ENCODE measurements at places on chromosomes 13 and 19.

- no peak for DNase-seq
Measured at GRCh38 chr19:47514151-47514868, 553 bp downstream of the NAPA start.

GRCh38 chr19:49436381-49437017 lies 4.8 kb downstream of the SLC17A7 start:
- no peak for DNase-seq

DNA sequence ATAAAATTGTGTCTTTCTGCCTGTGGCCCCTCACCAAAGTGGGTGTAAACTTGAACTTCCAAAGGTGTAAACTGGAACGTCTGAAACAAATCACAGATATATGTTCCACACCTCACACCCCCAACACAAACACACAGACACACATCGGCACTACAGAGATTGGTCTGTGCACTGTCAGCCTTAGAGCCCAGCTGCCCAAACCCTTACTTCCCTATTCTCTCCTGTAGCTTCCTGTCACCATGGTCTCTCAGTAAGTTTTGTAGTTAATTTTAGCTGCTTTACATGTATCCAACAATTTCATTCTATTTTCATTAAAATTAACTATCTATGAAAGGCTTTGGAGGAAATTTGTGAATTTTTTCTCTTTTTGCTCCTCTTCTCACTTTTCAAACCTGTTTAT lies 5.4 kb downstream of the TM9SF2 start:
- DNase-seq: no peak

DNA sequence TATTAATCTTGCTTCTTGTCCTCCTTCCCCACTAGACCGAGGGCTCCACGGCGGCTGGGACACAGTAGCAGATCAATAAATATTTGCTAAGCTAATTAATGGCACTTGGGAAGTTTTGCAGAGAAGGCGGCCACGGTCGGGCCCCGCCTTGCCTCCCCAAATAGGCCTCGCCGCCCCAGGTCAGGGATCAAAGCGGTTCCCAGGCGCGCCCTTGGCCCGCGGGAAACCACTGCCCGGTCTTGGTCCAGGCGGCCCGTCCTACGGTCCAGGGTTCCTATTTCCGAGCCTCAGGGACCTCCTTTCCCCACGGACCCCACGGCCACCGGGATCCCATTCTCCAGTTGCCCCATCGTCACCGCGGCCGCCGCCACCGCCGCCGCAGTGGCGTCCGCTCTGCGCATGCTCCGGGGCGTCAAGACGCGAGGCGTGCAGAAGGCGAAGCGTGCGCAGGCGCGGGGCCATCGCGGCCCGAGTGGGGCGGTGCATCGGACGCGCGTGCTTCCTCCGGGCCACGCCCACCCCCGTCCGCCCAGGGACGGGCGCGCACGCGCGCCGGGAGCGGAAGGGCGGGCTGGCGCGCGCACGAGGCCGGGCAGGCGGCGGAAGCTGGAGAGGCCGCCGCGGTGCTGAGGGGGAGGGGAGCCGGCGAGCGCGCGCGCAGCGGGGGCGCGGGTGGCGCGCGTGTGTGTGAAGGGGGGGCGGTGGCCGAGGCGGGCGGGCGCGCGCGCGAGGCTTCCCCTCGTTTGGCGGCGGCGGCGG lies at the start of gene SMARCA4:
SMARCA4 (plus strand) TSS at position 717 of the 759 bp plus-strand sequence. CDS start 23,122 bp downstream, outside the sequence.
- peak; percentile 41 for DNase-seq

GRCh38 chr13:99800951-99801350 lies 170.6 kb downstream of the ZIC5 start:
- DNase-seq: no peak

DNA sequence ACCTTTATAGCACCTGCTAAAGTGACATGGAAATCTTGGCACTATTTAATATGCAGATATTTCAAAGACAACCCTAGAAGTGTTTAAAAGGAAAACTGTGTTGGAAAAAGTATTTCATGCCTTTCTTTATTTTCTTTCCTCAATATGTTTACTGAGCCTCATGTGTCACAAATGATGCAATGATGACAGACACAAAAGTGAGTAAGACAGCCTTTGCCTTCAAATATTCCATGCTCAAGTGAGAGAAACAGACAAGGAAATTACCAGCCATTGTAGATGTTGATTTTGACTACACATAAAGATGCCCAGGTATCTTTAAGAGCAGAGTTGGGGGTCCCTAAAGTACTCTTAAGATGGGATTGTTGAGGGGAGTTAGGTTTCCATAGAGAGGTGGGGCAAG lies 48.0 kb upstream of the TPP2 start:
- no peak for DNase-seq

DNA sequence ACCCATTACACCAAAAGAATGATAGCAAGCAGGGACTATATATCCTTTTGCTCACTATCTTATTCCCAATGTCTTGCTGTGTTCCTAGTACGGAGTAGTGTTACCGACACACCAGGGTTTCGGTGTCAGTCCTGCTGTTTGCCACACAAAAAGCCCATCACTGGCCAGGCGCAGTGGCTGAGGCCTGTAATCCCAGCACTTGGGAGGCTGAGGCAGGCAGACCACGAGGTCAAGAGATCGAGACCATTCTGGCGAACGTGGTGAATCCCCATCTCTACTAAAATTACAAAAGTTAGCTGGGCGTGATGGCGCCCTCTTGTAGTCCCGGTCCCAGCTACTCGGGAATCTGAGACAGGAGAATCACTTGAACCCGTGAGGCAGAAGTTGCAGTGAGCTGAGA lies 1467.3 kb upstream of the MIR17HG start:
- DNase-seq: no peak

DNA sequence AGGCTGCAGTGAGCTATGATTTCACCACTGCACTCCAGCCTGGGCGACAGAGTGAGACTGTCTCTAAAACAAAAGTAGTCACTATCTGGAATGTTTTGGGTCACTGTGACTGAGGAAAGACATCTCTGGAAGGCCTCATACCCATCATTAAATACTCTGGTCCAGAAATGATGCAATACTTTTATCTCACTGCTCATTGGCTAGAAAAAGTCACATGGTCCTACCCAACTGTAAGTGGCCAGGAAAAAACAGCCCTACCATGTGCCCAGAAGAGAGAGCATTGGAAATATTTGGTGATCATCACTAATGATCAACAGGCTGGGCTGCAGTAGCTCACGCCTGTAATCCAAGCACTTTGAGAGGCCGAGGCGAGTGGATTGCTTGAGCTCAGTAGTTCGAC lies 29.8 kb downstream of the PNPLA6 start:
- DNase-seq: no peak

- DNase-seq: no peak
Measured at GRCh38 chr19:48244281-48244680, 11.4 kb downstream of the CARD8 start.

DNA sequence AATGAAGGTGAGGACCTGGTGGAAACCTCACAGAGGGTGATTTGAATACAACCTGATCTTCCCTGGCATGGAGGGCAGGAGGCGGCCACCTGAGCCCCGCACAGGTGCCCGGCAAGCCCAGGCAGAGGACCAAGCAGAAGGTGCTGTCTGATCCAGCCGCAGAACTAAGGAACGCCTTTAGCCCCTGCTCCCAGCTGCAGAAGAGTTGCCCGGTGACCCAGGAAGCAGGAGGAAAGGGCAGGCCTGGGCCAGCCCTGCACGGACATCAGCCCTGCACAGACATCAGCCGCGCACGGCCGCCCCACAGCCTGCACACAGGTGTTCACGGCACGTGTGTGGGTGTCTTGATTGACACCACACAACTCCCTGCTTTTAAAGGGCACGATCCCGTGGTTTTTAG lies 43.1 kb downstream of the RASA3 start:
- no peak for DNase-seq

- DNase-seq: no peak
Measured at GRCh38 chr13:110305001-110305400, 2.0 kb downstream of the COL4A1 start.

GRCh38 chr19:14073261-14073924 lies 807 bp downstream of the MISP3 start:
- DNase-seq: no peak

GRCh38 chr19:18677156-18677555 lies 6.3 kb upstream of the CRTC1 start:
- no peak for DNase-seq

DNA sequence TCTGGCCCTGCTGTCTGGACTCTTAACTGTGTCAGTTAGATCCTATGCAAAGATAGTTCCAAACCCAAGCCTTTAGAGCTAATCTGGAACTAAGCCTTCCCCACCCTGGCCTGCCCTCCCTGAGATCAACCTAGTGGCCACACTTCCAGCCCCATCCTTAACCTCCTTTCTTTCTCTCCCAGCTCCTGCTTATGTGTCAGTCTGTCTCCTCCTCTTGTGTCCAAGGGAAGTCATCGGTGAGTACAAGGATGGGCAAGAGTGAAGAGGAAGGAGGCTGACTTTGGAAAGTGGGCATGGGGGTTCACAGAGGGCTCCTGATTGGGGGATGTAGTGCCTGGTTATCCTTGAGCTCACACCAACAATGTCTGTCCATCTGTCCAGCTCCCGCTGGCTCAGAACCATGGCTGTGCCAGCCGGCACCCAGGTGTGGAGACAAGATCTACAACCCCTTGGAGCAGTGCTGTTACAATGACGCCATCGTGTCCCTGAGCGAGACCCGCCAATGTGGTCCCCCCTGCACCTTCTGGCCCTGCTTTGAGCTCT lies 12.3 kb downstream of the IGFL2 start:
- DNase-seq: no peak

GRCh38 chr19:46537136-46538097 lies 41.8 kb upstream of the PNMA8B start:
- DNase-seq: no peak

DNA sequence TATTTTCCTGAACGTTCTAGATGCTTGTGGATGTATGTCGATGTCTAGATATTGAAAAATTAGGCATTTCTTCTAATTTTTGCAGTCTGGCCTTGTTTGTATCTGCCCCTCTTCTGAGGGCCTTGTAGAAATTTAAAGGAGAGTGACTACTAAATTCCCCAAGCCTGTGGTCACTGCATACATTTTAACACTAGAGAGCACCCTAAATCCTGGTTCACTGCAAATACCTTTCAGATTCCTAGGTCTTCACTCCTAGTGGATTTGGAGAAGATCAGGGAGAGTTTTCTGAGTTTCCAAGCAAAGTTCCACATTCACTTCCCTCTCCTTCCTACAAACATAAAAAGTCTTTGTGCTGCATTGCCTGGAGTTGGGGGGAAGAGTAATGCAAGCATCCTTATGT lies 1272.5 kb downstream of the OLFM4 start:
- DNase-seq: no peak

DNA sequence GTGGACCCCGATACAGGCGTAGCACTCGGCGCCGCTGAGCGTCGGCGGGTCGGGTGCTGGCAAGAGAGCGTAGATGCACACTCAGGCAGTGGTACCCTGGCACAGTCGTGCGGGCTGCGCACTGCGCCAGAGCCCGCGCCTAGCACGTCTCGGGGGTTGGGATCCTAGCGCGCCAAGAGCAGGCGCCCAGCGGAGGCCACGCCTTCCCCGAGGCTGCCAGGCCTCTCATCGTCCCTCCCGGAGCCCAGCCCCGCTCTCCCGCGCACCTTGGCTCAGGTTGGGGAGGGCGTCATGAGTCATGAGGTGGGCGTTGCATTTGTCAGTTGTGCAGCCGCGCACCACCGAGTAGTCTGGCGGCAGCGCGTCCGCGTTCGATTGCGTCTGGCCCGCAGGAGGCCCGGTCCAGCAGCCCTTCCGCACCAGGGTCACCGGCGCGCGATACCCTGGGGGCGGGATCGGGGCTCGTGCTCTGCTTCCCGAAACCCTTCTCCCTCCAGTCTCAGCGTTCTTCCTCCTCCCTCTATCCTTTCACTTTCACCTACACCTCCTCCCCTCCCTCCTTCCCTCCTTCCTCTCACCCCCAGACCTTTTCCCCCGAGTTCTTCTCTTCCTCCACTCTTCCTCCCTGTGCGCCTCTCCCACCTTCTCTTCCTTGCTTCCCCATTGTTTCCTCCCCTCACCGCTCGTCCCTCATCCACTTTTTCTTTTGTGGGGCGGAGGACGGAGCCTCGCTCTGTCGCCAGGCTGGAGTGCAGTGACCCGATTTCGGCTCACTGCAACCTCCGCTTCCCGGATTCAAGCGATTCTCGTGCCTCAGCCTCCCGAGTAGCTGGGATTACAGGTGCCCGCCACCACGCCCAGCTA lies 3.5 kb downstream of the LYPD5 start:
- DNase-seq: no peak

- DNase-seq: no peak
Measured at GRCh38 chr13:28532388-28533124, 37.6 kb upstream of the FLT1 start.

DNA sequence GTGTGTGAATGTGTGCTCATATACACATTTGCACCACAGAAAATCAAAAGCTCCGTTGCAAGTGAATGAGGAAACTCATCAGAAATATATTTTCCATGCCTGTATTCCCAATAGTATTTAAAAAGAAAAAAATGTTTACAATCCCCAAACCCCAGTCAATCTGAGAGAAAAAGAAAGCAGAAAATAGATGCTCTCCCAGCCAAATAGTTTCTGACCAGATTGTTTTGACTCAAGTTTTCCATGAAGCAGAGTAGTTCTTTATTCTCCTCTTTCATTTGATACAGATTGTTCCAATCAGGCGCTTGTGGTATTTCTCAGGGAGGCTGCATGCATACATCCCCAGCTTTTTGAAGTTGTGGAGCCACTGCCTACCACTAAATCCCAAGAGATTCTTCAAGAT lies 110.6 kb downstream of the STARD13 start:
- DNase-seq: no peak

GRCh38 chr13:26910754-26911465 lies 150.3 kb upstream of the GPR12 start:
- DNase-seq: no peak

- DNase-seq: peak; percentile 63
Measured at GRCh38 chr13:66994097-66994496, 236.0 kb downstream of the PCDH9 start.

- DNase-seq: no peak
Measured at GRCh38 chr19:41951686-41952172, 7.4 kb downstream of the RABAC1 start.

DNA sequence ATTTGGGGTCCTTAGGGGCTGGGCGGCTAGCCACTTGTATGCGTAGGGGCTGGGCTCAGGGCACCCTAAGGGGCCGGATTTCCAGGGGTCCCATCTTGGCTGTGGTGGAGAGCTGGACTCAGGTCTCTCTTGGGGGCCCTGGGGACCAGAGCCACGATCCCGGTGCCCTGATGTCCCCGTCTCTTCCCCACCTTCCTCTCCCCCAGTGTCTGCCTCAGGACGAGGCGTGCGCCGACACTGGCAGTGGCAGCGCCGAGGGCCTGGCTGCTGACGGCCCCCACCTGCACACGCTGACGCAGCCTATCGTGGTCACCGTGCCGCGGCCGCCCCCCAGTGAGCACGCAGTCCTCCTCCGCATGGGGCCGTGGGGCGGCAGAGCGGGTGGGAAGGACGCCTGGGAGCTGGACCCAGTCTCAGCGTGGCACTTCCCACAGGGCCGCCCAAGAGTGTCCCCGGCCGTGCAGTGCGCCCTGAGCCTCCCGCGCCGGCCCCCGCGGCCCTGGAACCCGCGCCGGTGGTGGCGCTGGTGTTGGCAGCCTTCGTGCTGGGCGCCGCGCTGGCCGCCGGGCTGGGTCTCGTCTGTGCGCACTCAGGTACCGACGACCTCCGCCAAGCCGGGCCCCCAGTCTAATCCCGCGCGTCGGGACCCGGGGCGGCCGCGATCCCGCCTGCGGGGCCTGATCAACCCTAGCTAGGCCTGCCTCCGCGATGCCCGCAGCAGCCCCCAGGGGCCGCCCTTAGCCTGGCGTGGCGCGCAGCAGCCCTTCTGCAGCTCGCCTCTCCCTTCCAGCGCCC lies 2.7 kb upstream of the SNAPC2 start:
- no peak for DNase-seq
